CD4-positive, alpha-beta T cell treated with Interleukin-17A for 1 hour (primary cell): ENCODE measurements at places on chromosomes 2 and 18.

DNA sequence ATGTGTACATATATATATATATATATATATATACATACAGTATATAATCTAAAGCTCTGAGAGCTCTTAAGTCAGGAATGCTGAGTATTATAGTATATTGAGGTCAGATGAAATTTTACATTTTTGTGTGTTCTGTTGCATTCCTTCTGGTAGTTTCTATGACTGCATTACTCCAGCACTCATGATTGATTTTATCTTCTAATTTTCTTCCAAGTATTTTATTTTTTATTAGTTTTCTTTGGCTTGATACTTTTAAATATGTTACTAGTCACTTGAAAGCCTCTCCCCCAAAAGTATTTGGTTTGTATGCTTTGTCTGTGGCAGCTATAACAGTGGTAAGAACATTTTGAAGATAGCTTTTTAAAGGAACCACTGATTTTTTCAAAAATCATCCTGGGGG lies 25.0 kb downstream of the METTL21A start:
- no peak for DNase-seq

DNA sequence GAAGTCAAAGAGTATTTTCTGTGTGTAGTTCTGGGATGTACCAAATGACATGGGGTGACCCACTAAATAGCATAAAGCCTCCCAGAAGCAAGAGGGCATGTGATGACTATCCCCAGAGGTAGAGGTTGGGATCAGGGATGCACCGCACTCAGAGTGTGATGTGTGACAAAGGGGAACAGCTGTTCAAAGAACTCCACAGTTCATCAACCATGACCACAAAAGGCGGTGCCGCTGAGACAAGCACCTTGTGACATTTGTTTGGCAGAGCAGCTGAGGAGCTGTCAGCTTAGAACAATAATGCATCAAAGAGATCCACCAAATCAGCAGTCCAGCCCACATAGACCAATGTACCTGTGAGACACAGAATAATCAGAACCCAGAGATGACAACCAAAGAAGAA lies 81.3 kb downstream of the VWC2L start:
- no peak for DNase-seq

GRCh38 chr2:202109139-202109736 lies 36.2 kb downstream of the KIAA2012 start:
- no peak for DNase-seq

GRCh38 chr2:3827673-3828575 lies 124.5 kb downstream of the DCDC2C start:
- DNase-seq = no peak

GRCh38 chr2:30358842-30359241 lies 88.2 kb upstream of the LCLAT1 start:
- DNase-seq = no peak

GRCh38 chr2:181106789-181107627 lies 126.6 kb downstream of the UBE2E3 start:
- DNase-seq = peak; percentile 49

- no peak for DNase-seq
Measured at GRCh38 chr2:230589025-230589424, 123.6 kb upstream of the CAB39 start.

GRCh38 chr18:45008694-45009413 lies 328.2 kb downstream of the SETBP1 start:
- DNase-seq = no peak

- DNase-seq = no peak
Measured at GRCh38 chr2:156719036-156719435, 282.9 kb downstream of the GPD2 start.

- DNase-seq = no peak
Measured at GRCh38 chr2:182377467-182377866, 49.4 kb downstream of the PDE1A start.

DNA sequence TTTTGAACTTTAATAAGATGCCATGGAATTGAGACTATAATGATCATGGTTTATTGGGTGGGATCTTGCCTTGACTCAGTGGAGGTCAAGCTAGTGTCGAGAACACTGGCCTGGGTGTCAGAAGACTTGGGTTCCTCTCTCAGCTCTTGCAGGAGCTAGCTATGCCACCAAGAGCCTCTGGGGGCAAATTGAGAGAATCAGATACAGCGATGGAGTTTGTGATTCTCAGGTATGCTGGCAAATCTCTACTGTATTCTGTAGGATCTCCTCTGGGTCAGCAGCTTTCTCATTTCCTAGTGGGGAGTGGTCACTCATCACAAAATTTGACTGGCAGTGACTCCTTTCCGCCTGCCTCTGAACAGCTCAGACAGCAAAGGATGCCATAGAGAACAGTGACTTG lies 477.0 kb downstream of the RNF144A start:
- DNase-seq = no peak

- no peak for DNase-seq
Measured at GRCh38 chr2:77629539-77629938, 107.4 kb upstream of the LRRTM4 start.

- no peak for DNase-seq
Measured at GRCh38 chr2:169173876-169174275, 104.5 kb downstream of the DHRS9 start.

DNA sequence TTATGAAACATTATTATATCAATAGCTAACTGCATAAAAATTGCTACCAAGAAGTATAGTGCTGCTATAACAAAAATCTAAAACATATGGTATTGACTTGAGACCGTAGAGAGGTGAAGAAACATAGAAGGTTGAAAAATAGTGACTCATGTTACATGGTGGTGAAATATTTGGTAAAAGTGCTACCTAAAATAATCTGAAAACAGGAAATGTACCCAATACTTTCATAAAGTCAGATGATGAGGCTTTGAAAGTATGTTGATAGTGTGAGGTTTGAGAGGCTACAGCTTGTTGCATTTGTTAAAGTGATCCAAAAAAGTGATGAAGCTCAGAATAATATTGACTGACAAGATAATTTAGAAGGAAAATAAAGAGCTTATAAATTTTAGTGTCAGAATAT lies 718.7 kb upstream of the SLC8A1 start:
- no peak for DNase-seq

- DNase-seq = no peak
Measured at GRCh38 chr2:29920631-29921559, 491 bp downstream of the ALK start.

DNA sequence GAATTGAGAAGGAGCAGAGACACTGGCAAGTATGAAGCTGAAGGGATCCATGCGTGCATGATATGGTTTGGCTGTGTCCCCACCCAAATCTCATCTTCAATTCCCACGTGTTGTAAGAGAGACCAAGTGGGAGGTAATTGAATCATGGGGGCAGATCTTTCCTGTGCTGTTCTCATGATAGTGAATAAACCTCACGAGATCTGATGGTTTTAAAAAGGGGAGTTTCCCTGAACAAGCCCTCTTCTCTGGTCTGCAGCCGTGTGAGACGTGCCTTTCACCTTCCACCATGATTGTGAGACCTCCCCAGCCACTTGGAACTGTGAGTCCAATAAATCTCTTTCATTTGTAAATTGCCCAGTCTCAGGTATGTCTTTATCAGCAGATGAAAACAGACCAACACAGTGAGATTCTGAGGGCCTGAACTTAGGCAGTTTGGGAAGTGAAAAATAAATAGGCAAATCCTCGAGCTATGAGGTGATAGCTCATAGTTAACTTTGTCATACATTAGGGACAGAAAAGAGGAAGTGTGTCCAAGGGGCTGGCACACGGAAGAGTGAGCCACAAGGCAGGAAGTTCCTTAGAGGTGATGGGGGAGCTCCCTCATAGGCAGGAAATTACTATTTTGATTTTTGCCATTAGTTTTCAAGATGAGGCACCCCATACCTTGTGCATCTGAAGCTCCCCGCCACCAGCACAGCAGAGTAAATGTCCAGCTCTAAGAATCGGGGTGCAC lies 658.8 kb upstream of the ID2 start:
- peak; percentile 9 for DNase-seq

DNA sequence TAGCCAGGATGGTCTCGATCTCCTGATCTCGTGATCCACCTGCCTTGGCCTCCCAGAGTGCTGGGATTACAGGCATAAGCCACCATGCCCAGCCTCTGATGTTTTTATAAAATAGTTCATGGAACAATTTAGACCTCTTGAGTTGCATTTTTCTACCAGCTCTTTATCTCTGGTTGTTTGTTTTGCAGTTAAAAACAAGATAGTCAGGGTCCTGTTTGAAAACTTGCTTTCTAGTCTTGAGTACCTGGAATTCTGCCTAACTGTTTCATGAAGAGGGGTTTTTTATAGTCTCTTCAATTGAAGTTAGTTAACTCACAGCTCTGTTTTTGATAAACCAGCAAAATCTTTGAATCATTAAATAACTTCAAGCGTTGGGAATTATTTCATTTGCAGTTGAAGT lies 244.8 kb downstream of the PARD3B start:
- no peak for DNase-seq
